Activated CD4-positive, alpha-beta T cell treated with anti-CD3 and anti-CD28 coated beads for 1 hour (primary cell): ENCODE measurements at places on chromosomes 1 and 21.
A peak's percentile ranks its signal among the peaks of the same experiment; 100 is the strongest.

GRCh38 chr1:173383351-173383750 lies 93.8 kb upstream of the PRDX6 start:
- no peak for DNase-seq

DNA sequence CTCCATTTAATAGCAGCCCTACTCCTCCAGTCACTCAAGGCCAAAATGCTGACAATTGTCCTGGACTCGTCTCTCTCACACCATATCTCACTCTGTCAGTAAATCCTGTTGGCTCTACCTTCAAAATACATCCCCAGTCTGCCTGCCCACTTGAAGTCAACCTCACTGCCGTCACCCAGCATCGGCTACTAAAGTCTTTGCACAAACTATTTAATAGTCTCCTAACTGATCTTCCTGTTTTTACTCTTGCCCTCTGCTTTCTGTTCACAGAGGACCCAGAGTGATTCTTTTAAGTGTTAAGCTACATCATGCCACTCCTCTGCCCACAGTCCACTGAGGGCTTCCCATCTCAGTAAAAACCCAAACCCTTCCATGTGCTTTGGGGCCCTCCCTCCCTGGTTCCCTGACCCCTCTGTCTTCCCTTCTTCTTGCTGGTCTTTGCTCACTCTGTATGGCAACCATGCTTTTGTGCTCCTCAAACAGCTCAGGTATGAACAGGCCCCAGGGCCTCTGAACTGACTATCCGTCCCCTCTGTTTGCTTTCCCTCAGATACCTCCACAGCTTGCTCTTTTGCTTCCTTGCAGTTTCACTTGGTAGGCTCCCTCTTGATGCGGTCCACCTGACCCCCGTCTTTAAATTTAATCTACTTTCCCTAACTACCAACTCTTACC lies 19.0 kb downstream of the RNASEL start:
- no peak for DNase-seq

DNA sequence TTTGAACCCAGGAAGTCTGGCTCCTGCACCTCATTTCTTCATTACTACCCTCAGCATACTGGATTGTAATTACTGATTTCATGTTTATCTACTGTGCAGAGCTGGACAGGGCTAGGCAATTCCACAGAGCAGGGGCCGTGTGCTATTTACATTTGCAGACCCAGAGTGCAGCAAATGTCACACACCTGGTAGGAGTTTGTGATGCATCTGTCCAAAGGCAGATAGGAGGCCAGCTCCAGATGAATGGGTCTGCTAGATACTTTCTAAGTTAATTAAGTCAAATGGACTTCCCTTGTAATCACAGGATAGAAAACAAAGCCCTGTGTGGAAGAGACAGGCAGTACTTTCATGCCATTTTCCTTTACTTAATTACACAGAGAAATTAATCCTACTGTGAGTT lies 46.2 kb downstream of the PGBD5 start:
- no peak for DNase-seq

DNA sequence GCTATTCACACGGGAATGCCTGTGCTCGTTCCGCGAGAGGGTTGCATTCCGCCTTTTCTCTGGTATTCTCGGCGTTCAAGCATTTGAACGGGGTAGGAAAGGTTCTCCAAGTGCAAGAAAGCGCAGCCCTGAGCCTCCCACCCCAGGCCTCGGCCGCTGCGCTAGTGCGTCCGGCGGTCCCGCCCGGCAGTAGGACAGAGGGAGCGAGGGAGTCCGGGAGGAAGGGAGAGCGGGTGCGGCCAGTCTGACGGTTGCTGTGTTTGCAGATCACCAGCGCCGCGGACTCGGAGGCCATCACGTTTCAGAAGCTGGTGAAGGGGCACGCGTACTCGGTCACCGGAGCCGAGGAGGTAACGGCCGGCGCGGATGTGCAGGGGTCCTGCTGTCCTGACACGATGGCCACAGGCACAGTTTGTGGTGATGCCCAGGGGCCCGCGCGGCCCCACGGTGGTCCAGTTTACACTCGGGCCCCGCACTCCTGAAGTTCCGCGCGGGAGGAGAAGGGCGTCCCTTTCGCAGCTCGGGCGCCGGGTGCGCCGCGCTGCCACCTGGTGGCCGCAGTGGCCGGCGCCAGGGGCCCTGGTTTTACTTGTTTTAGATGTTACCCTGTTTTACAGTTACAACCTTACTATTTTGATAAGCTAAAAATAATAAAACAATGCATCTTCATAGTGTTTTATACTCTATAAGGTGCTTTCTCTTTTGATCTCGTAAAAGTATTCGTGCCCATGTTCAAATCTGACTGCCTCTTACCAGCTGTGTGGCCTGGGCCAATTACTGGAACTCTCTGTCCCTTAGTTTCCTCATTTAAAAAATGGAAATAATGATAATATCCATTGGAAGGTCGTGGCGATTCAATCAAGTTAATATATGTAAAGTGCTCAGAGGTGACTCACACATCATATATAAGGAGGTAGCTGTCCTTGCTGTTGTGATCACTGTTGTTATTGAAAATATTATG lies 36.7 kb downstream of the CAPN2 start:
- peak; percentile 56 for DNase-seq

DNA sequence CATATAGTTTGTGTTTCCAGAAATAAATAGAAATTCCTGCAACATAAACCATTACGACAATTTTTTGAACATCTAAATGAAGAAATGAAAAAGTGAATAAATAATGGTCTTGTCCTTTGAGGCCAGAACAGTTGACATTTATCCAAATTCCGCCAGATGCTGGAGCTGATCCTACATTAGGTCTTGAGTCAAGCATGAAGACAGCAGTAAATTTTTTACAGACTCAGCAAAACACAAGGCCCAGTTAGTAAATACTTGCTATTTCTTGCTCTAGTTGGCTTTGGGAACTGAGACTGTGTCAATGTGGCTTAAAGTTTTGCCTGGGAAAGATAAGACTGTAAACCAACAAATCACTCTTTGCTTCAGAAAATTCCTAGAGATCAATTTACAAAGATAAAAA lies 540.1 kb upstream of the RGS18 start:
- DNase-seq, result no peak

- DNase-seq, result no peak
Measured at GRCh38 chr1:47722909-47723580, 274.1 kb downstream of the TRABD2B start.

GRCh38 chr1:87356591-87356990 lies 27.9 kb downstream of the LMO4 start:
- DNase-seq, result no peak

DNA sequence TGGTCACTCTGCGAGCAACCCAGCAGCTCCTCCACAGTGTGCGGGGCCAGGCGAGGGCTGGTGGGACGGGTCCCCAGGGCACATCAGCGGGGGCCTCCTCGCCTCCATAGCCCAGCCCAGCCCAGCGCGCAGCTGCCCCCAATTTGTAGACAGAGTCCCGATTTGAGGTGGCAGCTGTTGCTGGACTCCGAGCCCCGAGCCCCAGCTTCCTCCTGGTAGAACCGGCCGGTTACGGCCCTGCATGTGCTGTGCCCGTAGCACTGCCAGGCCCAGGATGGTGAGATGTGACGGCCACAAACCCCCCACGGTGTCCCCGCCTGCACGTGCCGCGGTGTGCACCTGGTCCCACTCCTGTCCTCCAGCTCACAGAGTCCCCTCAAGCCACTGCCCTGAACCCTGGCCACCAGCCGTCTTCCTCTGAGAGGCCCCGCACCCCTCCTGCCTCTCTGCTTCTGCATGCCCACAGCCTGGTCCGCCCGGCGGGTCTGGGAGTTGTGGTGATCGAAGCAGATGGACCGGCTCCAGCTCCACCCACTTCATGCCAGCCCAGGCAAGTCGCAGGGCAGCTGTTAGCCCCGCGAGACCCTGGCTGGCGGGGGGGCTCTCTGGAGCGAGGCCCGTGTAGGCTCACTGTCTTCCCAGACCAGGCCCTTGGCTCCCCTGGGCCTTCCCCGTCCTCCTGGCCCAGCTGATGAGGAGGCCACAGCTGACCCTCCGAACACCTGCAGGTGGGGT lies 55.5 kb downstream of the MORN1 start:
- no peak for DNase-seq

DNA sequence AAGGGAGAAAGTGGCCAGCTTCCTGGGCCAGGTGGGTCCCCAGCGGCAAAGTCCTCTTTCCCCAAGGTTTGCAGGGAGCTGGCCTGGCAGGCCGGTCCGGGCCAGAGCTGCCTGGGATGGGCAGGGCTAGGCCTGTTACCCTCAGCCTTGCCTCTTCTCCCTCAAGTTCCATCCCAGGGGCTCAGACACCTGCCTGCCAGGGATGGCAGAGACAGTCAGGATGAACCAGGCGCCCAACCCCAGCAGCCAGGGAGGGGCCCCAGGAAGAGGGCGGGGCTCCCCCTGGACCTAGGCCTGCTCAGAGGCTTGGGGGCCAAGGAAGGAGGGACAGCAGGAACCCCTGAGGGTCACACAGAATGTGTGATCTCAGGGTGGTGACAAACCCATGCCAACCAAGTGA lies 120.6 kb downstream of the CASZ1 start:
- DNase-seq, result no peak

GRCh38 chr1:2228157-2228594 lies at the start of gene SKI:
Gene SKI, plus strand, starts transcription at chr1:2228319. Its CDS starts 448 bp downstream, at chr1:2228767.
- no peak for DNase-seq

- DNase-seq, result no peak
Measured at GRCh38 chr1:39080831-39081270, 54.7 kb downstream of the NDUFS5 start.

DNA sequence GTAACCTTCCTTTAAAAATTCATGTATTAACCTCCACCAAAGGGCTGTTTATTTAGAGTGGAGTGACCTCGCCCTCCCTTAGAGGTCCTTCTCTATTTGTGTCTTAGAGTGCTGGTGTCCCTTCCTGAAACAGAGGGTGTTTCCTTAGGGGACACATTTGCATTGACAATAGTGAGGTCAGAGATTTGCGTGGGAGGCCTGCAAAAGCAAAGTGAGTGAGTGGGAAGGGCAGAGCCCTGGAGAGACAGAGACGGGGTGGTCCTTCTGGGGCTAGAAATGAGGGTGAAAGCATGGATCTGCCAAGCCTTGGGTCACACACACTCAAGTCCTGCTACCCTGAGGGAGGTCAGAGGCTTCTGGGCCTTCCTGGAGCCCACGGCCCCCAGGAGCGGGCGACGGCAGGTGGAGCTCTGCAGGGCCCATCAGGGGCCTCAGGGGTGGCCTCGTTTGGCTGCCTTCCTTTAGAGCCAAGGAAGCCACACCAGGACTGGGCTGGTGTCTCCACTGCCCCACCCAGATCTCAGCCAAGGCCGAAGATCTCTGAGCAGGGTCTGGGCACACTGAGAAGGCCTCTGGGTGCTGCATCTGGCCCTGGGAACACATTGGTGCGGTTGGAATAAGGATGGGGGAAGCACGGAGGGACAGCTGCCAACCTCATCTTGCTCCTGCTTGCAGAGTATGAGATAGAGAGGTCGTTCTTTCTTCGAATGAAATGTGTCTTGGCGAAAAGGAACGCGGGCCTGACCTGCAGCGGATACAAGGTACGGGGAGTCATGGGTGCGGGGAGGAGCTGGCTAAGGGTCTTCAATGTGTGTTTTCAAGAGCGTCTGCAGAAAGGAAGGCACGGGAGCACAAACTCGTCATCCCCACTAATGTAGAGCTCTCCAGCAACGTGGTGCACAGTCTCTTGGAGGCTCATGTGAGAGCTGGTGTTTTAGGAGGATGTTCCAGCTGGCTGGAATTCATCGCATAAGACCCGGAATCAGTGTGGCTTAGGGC lies 23.8 kb downstream of the SIM2 start:
- no peak for DNase-seq

DNA sequence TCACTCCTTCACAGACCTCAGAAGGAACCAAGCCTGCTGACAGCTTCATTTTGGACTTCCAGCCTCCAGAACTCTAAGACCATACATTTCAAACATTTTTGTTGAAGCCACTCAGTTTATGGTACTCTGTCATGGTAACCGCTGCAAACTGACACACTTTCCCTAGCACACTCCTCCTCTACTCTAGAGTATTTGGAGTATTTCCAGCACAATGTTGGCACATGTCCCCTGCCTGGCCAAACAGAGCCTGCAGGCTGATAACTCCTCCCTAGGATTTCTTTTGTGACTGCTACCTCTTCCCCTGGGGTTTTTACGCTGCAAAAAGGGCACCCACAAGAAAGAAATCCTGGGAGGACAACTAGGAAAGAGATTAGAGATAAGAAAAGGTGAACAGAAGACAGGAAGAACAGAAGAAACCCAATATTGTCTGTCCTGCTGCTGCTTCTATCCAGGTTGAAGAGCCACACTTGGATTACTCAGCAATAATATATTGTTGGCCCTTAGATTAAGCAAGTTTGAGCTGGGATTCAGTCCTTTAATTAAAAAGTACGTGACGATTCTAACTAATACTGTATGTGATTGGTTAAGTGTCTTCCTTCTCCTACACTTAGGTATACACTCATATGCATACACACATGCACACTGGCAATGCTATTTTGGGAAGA lies 844.1 kb downstream of the LTN1 start:
- no peak for DNase-seq

- no peak for DNase-seq
Measured at GRCh38 chr1:62213075-62213914, 18.6 kb downstream of the L1TD1 start.

DNA sequence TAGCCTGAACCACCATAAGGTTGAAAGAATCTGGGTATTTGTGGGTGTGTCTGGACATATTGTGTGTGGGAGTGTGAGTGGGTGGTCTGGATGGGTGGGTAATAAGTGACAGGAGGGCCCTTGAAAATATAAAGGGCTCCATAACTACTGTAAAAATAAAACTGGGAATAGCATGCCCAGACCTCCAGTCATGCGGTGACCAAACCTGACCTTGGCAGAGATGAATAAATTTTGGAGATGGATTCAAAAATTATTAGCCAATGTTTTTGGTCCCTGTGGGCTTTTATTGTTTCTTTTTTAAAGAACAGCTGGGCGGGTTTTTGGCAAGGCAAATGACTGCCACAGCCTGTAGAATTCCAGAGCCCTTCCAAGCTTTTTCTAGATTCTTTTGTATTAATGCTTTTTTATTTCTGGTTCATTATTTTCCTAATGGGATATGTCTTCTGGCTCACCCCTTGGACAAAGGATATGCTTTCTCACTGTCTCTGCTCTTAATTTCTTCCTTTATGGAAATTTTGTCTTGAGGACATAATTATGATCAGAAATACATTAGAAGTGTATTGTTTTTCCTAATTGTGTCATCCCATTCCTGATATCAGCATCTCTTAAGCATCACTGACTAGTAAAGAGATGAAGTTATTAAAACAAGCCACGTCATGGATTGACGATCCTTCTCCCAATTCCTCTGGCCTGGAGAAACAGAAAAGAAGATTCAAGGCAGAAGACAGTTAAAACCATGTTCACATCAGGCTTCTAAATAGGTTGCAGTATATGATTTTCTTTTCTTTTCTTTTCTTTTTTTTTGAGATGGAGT lies 69.5 kb downstream of the NTMT2 start:
- no peak for DNase-seq

GRCh38 chr1:211638689-211639101 lies 36.7 kb downstream of the NEK2 start:
- no peak for DNase-seq

GRCh38 chr1:43836267-43836951 lies 97.2 kb upstream of the ARTN start:
- DNase-seq, result peak; percentile 55

GRCh38 chr1:152681616-152682015 lies 4.3 kb upstream of the LCE2B start:
- DNase-seq, result no peak

GRCh38 chr1:20792196-20792595 lies 5.1 kb upstream of the HP1BP3 start:
- DNase-seq, result no peak
